ENCODE measurements at places on chromosomes 12 and 14.

DNA sequence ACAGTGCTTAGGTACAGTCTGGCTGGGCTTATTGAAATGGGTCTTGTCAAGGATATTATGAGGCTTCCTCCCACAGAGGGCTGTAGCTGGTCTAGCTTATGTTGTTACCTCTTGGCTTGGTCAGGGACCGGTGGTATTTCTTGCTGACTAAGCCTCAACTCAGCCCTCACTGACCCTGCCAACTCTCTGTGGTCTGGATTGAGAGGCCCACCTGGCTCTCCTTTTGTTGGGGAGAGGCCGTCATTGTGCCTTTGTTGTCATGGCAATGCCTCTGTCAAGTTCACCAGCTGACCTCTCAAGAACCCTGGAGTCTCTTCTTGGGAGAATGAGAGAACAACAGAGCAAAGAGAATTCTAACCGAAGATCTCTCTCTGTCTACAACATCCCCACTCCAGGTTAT, 245.6 kb upstream of the NPAS3 start:
- DNase-seq = no peak

DNA sequence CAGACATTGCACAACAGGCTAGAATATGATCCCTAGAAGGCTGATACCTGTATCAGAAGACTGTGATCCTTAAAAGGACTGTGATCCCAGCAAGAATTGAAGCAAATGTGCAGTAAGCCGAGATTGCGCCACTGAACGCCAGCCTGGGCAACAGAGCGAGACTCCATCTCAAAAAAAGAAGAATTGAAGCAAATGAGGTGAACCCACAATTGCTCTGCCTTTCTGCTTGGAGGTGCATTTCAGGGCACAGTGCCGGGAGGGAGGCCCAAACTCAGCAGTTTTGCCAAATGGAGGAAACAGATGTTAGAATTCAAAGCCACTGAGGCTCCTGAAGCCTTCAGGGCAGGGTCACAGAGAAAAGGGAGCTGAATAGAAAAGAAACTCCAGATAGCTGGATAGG, 61.1 kb upstream of the COCH start:
- DNase-seq = no peak

DNA sequence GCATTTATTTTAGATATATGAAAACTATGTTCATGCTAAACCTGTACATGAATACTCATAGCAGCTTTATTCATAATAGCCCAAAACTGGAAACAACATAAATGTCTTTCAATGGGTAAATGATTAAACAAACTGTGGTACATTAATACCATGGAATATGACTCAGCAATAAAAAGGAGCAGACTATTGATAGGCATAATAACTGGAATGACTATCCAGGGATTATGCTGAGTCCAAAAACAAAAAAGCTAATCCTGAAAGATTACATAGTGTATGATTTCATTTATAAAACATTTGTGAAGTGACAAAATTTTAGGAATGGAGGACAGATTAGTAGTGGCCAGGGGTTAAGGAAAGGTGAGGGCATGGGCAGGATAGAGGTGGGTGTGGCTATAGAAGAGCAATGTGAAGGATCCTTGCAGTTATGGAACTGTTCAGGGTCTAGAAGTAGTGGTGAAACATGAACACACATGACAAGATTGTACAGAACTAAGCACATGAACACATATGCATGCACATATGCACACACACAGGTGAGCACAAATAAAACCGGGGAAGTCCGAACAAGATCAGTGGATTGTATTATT, 61.1 kb upstream of the CDKN3 start:
- DNase-seq = no peak

DNA sequence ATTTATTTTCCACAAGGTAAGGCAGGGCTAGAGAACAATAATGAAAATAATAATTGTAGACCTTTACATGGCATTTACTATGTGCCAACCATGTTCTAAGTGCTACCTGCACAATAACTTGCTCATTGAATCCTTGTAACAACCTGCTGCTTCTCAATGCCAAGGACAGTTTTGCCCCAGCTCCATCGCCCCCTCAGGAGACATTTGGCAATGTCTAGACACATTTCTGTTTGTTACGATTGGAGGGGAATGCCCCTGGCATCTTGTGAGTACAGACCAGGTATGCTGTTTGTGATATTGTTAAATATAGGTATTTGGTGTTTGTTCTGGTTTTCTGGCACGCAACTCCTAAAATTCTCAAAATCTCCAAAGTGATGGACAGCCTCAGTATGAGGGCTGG, 8.1 kb upstream of the ATXN2 start:
- no peak for DNase-seq

- no peak for DNase-seq
Observed at GRCh38 chr14:95327558-95328374, 8.1 kb upstream of the CLMN start.

DNA sequence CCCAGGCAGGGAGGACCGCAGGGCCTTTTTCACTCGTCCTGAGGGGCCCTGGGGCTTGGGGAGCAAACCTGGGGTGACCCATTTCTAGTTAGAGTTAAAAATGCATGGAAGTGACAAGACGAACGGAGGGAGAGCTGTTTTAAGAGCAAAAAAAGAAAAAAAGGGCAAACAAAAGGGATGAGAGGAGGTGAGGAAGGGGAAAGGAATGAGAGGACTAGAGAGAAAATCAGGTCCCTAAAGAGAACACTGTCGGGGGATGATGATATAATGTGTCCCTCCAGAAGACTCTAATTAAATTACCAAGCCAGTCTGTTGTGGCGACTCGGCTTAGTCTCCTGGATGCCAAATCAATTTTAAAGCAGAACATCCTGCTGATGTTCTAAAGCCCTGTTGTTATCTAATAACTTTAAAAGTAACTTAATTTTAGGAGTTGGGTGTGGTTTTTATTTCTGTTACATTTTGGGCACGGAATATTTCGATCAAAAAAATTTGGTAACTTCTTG, 1.1 kb downstream of the ANO6 start:
- DNase-seq = no peak

DNA sequence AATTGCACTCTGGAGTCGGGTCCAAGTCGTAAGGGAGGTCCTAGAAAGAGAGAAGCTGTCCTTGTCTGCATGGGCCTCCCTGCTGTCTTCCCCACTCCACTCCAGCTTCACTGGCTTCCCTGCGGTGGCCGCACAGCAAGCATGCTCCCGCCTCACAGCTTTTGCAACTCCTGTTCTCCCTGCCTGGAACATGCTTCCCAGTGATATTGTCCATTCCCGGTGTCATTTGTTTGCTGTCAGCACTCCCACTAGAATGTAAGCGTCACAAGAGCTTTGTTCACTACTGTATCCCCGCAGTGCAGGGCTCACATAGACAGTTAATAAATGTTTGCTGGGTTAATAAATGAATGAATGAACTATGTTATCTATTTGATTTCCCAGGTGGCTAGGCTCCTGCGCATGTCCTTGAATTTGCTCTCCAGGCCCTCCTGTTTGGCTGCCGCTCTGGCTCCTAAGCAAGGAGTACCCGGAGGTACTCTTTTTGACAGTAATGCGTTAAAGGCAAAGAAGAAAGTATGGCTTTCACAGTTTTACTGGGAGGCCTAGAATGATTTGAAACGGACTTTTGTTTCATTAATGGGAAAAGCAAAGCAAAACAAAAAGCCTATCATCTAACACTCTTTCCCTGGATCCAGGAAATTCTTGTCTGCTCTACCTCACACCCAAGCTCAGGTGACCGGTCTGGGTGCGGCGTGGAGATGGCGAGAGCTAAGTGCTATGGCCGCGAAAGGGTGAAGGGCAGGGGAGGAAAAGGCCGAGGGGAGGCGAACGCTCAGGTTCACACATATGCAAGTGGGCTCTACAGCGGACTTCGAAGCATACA, 6.2 kb upstream of the SLC7A7 start:
- DNase-seq = no peak

DNA sequence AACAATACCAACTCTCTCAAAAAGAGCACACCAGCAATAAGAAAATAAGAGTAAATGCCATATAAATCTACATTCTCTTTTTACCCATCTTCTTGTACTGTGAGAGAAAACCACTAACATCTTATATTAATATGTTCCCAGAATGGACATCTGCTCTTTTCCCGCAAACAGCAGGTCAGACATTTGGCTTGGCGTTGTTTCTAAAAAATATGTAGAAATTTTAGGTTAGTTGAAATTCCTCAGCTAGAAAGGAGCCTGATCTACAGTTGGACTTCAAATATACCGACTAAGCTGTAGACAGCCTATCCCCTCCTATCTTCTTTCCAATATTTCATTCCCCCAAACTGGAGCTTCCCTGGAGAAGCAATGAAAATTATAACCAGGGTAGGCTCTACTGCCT, 88.7 kb downstream of the PPP2R5E start:
- no peak for DNase-seq

GRCh38 chr12:130981911-130982310, 28.2 kb downstream of the ADGRD1 start:
- no peak for DNase-seq

DNA sequence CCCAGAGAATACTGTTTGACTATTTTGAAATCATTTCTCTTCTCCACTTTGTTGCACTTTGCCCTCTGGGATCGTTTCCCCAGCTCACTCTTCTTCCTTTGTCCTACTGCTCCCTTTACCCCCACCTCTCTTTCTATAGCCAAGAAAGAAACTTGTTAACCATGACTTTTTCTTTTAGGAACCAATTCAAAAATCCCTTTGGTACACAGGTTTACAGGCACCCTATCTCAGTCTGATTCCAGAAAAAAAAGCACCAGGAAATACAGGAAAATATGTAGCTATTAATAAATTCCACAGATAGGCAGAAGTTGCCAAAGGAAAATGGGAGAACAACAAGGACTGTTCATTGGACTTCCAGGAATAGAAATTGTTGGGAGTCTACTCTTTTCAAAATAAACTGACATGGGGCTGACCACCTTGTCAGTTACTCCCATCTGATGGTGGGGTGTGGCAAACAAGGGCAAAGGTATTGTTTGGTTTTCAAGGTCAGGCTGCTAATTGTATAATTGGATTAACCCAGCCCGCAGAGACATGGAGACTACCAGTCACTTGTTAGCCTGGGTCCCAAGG, 82.4 kb downstream of the CRADD start:
- DNase-seq = no peak

GRCh38 chr12:52956987-52957386, 8.1 kb downstream of the KRT18 start:
- DNase-seq = no peak

DNA sequence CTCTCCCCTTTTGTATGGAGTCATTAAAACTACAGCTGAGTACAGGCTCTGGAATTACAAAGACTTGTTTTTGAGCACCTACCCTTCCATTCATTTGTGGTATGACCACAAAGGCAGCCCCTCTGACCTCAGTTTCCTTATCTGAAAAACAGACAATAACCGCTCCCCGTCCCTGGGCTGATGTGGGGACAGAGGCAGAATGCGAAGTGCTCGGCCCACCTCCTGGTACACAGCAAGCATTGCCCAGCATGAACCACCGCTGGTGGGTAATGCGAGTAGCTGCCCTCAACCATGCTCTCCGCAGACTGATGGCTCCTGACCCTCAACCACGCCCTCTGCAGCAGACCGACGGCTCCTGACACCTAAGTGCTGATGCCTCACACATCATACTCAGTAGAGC, 22.4 kb downstream of the P2RX2 start:
- no peak for DNase-seq

DNA sequence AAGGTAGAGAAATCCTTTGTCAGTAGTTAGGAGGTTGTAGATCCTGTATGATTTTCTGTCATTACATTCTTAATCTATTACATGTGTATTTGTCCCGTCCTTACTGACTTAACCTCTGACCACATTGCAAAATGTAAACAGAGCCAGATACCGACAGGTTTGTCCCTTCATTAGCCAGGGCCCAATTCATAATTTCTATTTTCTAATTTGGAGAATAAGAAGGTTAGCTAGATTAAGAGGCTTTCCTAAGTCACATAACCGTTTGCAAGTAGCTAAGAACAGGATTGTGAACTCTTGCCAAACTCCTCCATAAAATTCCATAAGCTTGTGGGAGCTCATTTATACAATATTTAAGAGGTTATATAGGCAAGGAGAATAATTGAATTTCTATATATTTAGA, 352.6 kb downstream of the RAD51B start:
- DNase-seq = no peak

DNA sequence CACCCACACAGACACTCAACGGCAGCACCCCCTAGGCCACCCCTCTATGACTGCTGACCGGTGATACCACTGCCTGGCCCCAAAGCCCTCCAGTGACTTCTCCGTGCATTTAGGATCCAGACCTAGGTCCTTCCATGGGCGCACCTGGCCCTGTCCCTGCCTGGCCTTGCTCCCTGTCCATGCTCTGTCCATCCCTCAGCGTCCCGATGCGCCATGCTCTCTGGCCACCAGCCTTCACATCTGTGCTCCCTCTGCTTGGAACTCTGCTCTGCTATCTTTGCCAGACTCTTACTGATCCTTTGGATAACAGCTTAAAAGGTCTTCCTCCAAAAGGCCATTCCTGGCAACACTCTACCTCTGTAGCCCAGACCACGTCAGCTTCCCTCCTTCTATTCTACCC, 25.4 kb upstream of the HDAC7 start:
- no peak for DNase-seq

DNA sequence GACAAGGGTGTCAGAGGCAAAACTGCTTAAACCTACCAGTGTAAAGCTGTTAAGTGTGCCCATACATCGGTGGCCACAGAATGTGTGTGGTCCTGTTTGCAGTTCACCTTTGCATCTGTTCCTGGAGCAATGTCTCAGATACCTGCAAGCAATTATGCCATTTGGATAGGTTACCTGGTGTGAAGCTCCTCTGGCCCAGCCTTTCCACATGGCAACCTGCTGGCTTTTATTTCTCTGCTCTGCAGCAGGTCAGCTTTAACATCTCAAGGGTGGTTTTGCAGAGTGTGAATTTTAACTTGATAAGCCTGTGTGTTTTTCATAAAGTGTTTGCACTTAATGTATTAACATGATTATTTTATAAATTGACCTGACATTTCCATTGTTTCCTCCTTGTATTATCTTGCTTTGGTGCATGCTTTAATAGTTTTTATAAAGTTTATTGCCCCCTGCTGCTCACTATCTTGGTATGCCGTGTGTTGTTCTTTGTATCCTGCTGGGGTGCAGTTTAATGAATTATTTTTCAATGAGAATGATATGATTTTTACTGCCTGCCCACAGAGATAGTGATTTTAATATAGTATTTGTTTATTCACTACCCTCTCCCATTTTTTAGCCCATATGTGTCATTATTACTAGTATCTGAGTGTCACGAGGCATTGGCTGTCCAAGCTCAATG, 403.8 kb downstream of the NPAS3 start:
- no peak for DNase-seq

DNA sequence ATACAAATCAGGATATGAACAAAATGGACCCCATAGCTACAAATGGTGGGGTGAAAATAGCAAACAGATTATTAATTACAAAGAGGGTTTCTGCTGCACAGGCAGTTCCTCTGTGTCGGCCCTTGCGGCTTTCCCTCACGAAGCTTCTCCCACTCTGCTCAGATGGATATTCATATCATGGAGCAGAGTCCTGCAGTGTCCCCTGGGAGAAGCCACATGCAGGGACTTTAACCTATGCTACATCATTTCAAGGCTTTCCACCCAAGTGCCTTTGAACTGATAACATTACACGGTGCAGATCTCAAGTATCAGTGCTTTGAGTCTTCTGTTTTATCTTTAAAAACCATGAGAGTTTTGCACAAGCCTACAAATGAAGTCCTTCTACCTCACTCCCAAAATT, 229.1 kb downstream of the PPM1H start:
- no peak for DNase-seq
